NCI-H1092 treated with DMSO at 0.1 percent for 48 hours (cell line): ENCODE measurements at places on chromosomes 12 and 14.

GRCh38 chr12:116365114-116365513 is 87.6 kb upstream of the MED13L start:
- no peak for DNase-seq

GRCh38 chr12:76547526-76547925 is 12.0 kb downstream of the OSBPL8 start:
- no peak for DNase-seq

- no peak for DNase-seq
These were observed 290.6 kb downstream of the ZFP36L1 start for GRCh38 chr14:68502230-68502629.

DNA sequence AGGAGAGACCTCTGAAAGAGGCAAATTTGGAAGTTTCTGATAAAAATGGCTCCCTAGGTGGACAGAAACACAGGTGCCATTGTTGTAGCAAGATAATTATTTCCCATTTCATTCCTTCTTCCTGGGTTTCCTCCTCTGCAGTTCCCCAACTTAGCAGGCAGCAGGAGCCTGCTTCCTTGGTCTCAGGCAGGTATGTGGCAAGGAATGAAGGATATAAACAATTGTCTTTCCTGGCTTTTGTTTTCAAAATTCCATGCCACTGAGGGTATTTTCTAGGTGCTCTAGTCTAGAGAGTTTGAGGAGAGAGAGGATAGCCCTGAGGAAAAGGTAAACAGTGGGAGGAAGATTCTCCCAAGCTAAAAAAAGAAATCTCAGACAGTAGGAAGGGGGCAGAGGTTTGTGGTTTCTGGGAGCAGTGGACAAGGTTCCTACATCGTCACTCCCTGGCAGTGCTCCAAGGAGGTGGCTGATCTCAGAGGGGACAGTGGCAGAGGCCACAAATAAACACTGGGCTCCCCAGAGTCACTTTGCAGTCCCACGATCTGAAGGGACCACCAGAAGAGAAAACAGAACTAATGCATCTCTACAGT is 82.6 kb upstream of the IGF1 start:
- DNase-seq, result no peak

DNA sequence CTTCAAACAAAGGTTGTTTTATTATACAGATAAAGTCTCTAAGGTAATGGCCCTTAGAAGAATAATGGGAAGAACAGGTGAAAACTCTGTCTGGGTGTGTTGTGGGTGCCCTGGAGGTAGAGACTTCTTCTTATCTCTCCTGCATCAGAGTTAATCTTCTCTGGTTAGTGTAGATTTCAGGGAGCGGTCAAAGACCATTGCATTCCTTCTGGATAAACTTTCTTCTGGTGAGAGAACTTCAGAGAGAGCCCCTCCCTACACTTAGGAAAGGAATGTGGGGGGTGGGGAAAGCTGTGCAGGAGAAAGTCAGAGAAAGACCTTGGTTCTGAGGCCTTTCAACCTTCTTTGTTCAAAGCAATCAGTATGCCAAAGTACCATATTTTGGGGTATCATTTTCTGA is 658.5 kb downstream of the DIO2 start:
- no peak for DNase-seq

- DNase-seq, result no peak
These were observed 427.5 kb upstream of the MGAT4C start for GRCh38 chr12:86683568-86684304.

DNA sequence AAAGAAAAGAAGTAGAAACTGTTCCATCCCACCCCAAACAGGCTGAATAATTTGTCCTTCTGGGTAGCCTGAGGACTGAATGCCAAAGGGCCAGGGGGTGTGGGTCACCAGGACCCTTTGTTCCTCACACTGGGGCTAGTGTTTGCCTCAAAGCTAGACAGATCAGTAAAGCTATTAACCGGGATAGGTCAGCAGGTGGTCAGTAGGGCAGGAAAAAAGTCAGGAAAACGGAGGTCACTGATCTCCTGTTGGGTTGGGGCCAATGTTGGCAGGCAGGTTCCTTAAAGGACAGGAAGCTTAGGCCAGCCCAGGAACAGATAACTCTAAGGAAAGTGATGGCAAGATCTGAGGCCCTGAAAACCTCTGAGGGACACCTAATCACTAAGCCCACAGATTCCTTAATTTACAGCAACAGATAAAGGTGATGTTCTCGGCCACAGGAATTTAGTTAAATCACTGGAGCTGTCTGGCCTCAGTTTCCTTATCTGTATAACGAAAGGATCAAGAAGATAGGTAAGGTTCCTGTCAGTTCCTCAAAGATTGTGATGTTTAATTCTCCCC is 22.7 kb upstream of the TMPO start:
- no peak for DNase-seq

DNA sequence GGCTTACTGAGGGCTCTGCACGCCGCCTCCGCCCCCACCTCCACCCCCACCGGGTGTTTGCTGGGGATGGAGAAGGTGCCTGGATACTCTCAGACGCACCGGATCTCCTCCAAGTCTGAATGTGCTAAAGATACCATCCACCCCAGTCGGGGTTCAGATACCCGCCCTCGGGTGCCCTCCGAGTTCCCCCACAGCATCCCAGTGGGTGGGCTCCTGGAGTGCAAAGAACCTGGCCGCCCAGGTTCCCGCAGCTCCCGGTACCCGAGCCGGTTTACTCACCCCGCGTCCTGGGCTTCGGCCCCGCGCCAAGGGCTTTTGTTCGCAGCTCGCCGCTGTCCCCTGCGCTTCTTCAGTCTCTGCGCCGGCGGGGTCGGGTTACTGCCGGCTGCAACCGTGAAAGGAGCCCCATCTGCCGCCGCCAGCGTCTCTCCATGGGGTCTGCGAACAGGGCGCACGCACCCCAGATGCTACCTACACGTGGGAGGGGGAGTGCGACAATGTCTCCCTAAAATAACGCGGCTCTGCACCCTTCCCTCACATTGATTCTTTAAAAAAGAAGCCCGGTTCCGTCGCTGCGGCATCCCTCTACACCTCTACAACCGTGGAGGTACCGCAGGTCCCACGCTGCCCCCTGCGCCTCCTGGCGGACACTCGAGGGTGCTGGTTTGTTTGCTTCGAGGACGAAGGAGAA is at the start of gene CCDC177:
CCDC177 (minus strand) TSS at position 609 of the 691 bp plus-strand sequence. CDS start 1,249 bp downstream, outside the sequence.
- DNase-seq, result peak; percentile 95

DNA sequence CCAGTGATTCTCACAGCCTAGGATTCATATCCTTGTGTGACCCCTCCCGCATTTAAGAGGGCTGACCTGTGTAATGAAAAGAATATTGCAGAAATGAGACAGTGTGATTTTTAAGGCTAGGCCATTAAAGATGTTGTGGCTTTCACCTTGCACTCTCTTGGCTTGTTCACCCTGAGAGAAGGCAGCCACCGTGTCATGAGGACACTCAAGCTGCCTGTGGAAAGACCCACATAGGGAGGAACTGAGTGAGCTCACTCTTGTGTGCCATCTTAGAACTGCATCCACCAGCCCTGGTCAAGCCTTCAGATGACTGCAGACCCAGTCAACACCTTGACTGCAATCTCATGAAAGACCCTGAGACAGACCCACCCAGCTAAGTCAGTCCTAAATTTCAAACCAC is 46.3 kb upstream of the TMPO start:
- no peak for DNase-seq

- no peak for DNase-seq
These were observed 75.2 kb downstream of the PRIMA1 start for GRCh38 chr14:93712838-93713724.

DNA sequence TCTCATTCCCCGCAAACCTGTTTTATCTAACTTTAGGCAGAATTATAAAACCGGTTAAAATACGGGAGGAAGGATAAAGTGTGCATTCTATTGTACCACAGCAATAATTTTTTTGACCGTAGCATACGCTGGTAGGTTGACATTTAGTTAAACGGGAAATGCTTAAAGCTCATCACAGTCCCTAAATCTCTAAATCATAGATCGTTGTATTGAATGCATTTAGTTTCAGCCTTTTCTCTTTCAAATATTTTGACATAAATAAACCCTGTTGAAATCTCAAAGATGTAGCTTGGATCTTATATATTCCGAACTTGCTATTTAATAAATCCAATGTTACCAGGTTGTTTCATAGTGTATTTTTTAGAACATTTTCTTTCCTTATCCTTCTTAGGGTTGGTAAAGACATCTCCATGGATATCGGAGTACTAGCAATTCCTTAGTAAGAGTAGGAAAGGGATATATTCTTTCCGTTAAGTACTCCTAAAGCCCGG is 798 bp downstream of the CLEC2B start:
- no peak for DNase-seq

DNA sequence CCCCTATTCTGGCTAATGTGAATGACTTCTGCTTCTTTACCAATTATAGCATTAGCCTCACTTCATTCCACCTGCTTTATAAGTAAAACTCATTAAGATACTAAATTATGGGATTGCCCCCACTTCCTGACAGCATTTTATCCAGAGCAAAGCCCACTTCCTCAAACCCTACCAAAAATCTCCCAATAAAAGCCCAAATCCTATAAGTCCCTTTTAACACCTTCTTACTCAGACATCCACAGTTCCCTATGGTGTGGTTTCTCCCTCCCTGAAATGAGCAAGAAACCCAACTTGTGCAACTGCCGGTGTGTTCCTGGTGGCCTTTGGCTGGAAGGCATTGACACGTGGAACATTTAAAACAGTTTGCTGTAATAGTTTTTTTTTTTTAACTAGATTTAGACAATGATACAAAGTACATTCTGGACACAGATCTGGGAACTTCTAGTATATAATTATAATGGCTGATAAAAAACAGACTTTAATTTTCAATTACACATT is 53.1 kb downstream of the BRMS1L start:
- DNase-seq, result no peak

- DNase-seq, result peak; percentile 69
These were observed 768.1 kb upstream of the TBX3 start for GRCh38 chr12:115451780-115452736.

DNA sequence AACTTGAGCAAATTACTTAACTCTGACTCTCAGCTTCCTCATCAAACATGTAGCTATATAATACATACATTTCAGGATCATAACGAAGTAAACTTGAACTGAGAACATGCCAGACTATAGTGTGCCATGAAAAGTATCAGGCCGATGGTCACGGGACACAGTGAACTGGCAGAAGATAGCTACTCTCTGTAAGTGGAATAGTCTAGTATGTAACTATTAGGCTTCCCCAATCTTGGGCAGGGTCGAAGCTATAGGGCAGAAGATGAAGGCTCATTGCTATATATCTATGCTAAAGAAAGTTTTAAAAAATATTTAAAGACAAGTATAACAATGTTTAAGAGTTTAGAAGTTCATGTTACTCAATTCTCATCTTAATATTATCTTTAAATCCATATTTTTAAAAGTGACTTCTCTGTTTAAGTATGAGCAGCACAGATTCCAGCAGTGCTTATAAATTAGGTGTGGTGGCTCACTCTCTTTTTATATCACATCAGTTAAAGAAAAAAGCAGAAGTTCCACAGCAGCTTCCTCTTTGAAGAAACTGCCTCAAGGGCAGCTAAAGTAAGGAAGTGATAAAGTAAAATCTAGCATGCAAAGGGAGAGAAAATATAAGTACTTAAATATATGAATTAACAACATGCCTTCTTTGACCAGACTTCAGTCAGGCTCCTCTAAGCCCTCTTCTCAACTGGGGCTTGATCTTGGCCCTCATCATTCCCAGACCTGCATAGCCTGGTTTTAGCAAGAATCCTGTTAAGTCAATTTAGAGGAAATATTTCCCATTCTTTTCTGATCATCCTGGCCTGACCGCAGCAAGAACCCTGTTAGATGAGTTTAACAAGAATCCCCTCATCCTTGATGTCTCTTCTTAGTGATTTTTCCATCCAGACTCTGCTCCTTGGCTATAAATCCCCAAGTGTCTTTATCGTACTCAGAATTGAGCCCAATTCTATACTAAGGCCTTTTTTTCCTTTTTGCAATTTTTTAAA is 8.4 kb upstream of the GLIPR1 start:
- DNase-seq, result no peak

GRCh38 chr12:116159593-116160200 is 117.8 kb downstream of the MED13L start:
- DNase-seq, result no peak

DNA sequence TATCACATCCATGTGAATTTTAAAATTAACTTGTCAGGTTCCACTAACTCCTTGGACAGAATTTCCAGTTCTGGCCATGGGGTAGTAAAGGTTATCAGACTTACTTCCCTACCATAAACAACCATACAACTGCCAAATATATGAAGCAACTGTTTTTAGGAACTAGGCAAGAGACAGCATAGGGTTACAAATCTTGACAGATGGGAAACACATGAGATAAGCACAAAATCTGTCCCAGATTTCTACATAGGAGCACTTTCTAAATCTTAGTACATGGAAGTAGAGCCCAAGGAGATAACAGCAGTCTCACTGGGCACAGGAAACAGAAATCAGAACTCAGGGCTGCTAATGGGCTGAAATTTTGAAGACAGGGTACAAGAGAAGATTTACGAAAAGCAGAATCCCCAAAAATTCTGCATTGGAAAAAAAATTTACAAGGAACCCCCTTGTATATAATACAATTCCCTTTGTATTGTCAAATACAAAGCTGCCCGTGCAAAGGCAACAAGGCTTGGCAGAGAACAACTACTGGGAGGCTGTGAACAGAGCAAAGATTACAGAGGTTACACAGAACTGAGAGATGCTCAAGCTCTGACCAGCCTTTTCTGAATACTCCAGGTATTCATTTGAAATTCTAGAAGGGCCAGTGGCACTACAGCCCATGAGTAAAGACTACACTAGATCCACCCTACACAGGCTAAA is 43.2 kb downstream of the GALNT4 start:
- DNase-seq, result no peak

DNA sequence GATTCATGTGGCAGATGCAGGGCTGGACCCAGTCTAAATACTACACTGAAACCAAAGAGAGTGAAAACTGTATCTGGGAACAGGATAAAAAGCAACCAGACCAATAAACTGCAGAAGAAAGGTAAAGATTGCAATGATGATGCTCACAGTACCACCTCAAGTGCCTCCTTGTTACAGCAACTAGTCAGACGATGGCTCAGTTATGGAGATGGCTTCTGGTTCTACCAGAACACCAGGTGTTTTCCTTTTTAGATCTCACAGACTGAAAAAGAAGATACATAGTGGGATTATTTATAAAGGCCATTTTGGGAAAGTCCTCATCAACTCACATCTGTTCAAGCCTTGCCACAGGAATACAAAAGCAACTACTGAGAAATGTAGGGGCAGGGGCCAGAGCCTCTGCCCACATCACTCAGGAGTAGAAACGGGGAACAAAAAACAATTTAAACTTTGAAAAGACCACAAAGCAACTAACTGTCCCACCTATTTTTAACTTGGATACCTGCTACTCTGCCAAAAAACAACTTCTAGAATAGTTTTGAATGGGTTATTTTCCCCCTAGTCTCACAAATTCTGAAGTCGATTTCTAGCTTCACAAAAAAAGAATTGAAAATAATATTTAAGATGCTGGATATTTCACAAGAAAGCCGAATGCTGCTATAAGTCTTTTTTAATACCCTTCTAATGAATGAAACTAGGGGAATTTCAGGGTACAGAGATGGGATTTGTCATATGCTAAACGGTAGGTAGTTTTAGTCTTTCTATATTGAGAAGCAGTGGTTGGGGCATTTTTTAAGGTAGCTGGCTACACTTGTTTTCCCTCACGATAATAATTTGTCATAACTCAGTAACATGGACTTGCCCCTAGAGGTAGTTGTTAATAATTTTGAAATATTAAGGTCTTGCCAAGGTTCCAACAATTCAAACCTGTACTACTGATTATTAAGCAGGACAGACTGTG is 197.2 kb upstream of the TMPO start:
- DNase-seq, result no peak
